ENCODE measurements at places on chromosomes 3 and 15.

DNA sequence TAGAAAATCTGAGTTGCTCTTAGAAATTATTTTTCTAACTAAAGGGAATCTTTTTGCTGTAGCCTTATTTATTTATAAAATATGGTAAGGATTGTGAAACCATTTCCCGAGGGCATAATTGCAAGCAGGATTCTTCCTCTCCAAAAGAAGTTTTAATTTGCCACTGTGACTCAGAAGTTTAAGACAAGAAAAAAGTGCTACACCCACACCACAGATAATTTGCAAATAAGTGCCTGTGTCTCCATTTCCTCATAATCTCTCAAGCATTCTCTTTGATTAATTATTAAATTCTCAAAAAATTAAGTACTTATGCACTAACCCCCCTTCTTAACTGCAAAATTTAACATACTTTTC is 43.6 kb downstream of the RASA2 start:
- peak; percentile 32 for DNase-seq

- DNase-seq: peak; percentile 79
These were observed at the start of gene UBE2E1 for GRCh38 chr3:23805633-23806533. TSS of gene UBE2E1 (plus strand) at chr3:23805955. CDS start at chr3:23807270, 1,315 bp downstream.

- DNase-seq: no peak
These were observed 26.2 kb upstream of the HACD2 start for GRCh38 chr3:123611082-123611481.

- no peak for DNase-seq
These were observed 334.6 kb downstream of the GABRB3 start for GRCh38 chr15:26438316-26438715.

DNA sequence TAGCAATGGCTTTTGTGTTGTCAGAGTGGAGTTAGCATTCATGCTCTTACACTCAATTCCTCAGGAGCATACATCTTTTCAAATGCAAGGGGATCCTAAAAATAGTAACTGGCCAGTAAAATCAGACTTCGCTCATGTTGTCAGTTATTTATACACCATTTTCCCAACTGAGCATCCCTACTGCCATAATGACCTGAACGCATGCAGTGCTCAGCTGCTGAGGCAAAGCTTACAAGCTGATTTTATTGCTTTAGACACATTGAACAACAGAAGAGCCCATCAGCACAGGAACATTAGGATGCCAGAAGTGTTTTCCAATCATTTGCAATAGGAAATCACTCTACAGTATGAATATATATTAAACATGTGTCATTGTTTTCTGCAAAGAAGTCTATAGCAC is 689.7 kb upstream of the BCHE start:
- no peak for DNase-seq

DNA sequence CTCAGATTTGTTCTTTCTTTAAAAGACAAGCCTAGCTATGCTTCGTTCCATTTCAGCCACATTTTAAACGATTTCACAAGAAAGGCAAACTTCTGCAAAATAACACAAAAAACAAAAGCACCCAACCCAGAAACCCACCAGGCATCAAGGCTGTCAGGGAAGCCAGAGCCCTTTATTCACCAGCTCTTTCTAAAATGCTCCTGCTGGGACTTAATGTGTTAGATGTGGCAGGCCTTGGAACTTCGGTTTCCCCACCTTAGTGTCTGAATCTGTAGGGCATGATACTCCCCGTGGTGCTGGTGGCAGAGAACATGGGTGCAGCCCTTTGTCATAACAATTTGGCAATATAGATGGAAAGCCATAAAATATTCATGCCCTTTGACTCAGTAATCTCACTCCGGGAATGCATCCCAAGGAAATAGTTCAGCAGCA is 56.8 kb upstream of the LCTL start:
- no peak for DNase-seq

DNA sequence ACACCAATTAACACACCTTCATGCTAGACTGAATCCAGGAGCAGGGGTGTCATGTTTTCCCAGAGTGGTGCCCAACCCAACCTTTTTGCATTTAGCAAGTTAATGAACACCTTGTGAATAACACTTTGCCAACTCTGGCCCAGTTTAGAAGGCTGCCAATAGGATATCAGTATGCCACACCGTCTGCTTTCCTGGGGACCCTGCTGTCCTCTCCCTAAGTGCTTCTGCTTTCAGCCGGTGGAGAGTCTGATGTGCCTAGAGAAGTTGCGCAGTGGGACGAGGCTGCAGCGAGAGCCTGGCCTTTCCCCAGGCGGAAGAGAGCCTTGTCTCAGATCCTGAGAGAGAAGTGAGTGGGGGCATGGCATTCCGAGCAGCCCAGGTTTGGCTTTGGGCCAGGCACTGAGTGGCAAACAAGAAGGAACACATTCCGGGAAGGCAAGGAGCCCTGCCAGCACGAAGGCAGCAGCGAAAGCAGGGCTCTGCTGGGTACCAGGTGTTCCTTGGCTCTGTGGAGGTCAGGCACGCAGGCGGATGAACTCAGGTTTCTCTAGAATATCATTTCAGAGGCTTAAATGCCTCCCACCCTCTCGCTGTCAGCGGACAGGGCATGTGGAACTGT is 36.9 kb downstream of the SENP8 start:
- DNase-seq: no peak

- no peak for DNase-seq
These were observed 6.9 kb upstream of the PLXND1 start for GRCh38 chr3:129613367-129613740.

DNA sequence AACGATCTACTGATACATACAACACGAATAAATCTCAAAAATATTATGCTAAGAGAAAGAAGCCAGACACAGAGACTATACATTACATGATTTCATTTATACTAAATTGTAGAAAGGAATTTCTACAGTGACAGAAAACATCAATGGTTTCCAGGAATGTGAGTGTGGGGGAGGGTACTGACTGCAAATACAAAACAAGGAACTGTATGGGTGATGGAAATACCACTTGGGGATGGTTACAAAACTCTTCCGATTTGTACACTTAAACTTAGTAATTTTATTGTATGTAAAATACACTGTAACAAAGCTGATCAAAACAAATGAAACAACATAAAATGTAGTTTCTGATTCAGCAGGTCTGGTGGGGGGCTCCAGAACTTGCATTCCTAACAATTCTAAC is 45.8 kb upstream of the IP6K2 start:
- no peak for DNase-seq

DNA sequence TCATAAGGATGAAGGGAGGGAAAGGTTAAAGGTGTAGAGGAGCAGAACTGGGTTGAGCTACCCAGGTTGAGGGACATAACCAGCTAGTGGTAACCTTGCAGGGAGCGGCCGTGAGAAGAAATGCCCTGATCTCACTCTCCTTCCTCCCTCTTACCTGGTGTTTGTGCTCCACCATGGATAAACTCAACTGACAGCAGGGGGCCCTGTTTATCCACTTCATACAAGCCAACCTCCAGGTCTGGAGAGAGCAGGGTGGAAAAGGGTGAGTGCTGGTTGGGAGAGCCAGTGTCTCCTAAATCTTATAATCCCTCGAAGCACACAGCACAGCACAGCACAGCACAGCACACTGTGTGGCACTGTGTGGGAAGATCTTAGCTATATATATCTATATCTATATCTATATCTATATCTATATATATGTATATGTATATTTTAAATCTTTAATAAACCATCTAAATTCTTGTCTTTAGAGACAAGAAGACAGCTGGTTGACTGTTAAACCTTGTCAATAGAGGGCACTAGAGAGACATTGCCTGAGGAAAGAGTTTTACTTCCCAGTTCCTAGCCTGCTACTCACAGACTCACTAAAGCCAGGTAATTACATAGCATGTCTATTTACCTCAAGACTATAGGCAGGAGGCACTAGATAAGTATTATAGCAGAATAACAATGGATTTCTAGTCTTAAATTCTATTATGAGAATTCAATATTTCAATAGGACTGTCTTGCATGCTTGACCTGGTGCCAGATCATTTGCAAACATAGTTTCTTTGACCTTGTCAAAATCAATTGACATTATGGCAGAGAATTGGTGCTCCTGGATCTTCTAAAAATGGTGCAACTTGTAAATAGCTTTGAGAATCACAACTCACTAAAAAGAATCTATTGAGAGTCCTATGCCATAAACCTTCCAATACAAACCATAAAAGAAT is 21.7 kb upstream of the FMN1 start:
- DNase-seq: peak; percentile 15

DNA sequence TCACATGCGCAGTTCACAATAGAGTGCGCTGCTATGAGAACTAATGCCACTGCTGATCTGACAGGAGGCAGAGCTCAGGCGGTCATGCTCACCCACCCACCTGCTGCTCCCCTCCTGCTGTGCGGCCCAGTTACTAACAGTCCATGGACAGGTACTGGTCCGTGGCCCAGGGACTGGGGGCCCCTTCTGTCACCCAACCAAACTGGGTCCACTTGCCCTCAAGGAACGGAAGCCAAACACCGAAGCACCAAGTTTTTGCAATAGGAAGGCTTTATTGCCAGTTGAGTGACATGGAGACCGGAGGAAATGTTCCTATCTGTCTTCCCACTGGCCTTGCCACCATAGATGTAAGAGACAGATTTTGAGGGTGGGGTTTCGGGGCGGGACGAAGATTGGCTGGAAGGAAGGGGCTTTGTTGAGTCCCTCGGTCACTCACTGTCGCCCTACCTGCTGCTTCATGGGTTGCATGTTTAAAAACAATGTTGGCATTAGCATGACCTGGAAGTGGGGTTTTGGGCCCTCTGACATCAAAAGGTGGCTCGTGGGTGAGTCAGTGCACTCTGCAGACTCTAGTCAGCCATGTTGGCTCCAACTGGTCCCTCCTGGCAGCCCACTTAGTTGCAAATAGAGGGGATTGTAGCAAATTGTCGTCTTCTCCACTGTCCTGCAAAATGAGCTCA is 141.0 kb downstream of the TJP1 start:
- no peak for DNase-seq

- no peak for DNase-seq
These were observed 16.6 kb upstream of the SEC13 start for GRCh38 chr3:10337323-10338163.

GRCh38 chr3:42846685-42847522 is 28.8 kb downstream of the CYP8B1 start:
- peak; percentile 8 for DNase-seq

GRCh38 chr3:52495777-52496602 is 852 bp downstream of the STAB1 start:
- no peak for DNase-seq

GRCh38 chr3:190382082-190382481 is 5.9 kb upstream of the CLDN16 start:
- DNase-seq: no peak

- no peak for DNase-seq
These were observed 504.1 kb downstream of the NTRK3 start for GRCh38 chr15:87752250-87752951.

DNA sequence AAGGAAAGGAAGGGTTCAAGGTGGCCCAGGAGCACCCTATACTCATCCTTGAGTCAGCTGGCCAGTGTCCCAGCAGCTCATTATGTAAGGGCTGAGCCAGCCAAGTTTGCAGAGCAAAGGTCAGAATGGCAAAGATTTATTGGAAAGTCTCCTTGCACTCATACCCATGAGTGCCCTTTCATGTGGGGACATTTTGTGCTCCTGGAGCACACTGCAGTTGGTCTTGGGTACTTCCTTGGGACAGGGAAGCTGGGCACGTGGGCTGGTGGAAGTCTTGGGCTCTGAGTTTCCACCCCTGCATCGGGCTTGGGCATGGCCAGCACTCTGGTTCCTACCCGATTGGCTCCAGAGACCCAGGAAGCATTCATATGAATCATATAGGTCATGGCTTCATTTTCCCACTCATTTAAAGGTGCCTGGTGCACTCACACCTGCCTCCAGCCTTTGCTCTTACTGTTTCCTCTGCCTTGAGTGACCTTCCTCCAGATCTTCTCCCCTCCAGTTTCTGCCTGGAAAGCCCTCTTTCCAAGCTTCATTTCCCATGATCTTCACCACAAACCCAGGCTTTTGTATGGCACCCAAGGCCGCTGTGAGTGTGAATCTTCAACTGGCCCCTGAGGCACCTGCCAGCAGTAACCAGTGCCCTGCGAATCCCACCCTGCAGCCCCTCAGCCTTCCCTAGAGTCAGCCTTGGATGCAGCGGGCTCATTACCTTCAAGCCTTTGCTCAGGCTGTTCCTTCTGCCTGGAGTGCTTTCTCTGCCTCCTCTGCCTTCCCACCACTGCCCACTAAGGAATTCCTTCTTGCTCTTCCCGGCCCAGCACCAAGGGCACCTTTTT is 10.5 kb upstream of the PRKCD start:
- no peak for DNase-seq

DNA sequence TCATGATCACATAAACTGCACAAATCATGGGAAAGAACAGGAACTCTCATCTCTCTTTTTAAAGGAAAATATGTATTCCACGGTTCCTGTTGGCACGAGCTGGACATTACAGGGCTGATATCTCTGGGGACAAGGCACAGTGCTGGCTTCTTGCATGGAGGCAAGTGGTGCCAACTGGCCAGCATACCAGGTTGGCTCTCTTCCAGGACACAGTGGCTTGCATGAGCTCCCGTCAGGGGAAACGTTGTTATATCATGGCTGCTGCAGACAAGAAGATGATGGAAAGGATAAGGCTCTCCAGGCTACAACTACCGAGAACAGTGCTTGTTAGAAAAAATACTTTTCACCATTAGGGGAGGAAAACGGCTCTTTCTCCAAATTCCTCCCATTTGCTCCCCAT is 283.9 kb downstream of the RORA start:
- no peak for DNase-seq

DNA sequence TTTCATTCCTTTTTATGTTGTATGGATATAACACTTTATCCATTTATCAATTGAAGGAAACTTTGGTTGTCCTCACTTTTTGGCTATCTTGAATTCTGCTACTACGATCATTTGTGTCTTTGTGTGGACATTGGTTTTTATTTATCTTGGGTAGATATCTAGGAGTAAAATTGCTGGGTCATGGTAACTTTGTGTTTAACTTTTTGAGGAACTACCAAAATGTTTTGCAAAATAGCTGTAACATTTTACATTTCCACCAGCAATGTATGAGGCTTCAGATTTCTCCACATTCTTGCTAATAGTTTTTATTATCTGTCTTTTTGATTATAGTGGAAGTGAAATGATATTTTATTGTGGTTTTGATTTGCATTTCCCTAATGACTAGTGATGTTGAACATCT is 55.6 kb downstream of the TLNRD1 start:
- DNase-seq: no peak

- no peak for DNase-seq
These were observed 335.1 kb downstream of the SV2B start for GRCh38 chr15:91435113-91435512.

- no peak for DNase-seq
These were observed 105.0 kb upstream of the GOLGA6L6 start for GRCh38 chr15:20646529-20647142.

GRCh38 chr3:157098823-157099185 is 61.1 kb downstream of the CCNL1 start:
- no peak for DNase-seq

- DNase-seq: no peak
These were observed 33.7 kb downstream of the CRTC3 start for GRCh38 chr15:90563463-90563862.

- no peak for DNase-seq
These were observed 128.5 kb upstream of the ZNF717 start for GRCh38 chr3:75913800-75914350.

Data from CD4-positive, alpha-beta T cell treated with Interleukin-4 for 4 hours (primary cell).